Stimulated activated CD4-positive, alpha-beta T cell treated with anti-CD3 and anti-CD28 coated beads, Interleukin-1b, Interleukin-23, amount 100 ng/mL, for 48 hours (primary cell): ENCODE measurements at places on chromosomes 11 and 22.
A peak's percentile ranks its signal among the peaks of the same experiment; 100 is the strongest.

DNA sequence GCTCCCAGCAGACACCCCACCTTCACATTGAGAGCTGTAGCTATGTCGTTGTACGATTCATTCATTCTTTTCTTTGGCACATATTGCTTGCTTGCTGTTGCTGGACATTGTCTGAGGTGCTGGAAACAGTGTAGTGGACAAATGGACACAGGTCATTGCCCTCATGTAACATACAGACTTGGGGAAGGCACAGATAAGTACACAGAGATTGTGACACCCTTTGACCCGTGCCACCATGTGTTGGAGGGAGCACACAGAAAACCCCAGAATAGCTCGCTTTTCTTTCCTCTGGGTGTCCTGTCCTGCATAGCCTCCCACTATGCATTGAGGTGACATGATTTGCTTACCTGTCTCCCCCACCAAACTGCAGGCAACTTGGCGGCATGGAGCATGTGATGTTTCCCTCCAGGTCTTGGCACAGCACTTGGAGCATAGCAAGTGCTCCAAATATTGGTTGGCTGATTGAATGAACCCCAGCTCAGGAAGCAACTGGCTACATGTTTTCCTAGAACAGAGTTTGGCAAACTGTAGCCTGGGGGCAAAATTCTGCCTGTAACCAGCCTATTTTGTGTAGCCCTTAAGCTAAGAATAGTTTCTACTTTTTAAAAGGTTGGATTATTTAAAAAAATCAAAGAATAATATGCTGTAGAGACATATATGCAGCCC lies 30.9 kb upstream of the NECTIN1 start:
- DNase-seq, result no peak

GRCh38 chr11:111718436-111718835 lies 47.8 kb downstream of the PPP2R1B start:
- DNase-seq, result no peak

DNA sequence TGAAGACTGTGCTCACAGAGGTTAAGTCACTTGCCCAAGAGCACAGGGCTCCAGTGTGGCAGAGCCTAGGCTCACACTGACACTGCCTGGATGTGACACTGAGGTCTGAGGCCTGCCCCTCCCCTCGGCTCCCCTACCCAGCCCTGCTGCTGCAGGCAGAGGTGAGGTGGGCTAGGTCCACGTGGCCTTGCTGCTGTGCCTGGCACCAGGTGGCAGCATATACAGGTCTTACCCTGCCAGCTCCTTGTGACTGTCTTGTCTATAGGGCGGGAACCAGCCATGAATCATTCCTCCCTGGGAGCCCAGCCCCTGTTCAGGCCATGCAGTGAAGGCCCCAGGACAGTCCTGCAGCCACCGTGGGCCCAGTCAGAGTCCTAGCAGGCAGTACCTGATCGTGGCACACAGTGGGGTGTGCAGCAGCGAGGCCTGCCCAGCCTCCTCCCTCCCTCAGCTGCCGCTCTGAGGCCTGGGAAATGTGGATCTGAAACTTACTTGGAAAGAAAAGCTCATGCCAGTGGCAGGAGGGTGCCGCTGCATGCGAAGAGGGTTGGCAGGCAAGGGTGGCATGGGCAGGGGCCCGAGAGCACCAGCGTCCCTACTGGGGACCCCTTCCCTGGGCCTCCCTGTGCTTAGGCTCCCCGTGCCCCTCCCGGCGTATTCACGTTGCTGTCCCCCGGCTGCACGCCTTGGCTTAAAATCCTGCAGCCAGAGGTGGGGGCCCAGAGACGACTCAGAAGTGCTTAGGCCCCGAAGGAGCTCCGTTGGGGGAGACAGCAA lies 1.2 kb upstream of the CERK start:
- DNase-seq, result peak; percentile 23

DNA sequence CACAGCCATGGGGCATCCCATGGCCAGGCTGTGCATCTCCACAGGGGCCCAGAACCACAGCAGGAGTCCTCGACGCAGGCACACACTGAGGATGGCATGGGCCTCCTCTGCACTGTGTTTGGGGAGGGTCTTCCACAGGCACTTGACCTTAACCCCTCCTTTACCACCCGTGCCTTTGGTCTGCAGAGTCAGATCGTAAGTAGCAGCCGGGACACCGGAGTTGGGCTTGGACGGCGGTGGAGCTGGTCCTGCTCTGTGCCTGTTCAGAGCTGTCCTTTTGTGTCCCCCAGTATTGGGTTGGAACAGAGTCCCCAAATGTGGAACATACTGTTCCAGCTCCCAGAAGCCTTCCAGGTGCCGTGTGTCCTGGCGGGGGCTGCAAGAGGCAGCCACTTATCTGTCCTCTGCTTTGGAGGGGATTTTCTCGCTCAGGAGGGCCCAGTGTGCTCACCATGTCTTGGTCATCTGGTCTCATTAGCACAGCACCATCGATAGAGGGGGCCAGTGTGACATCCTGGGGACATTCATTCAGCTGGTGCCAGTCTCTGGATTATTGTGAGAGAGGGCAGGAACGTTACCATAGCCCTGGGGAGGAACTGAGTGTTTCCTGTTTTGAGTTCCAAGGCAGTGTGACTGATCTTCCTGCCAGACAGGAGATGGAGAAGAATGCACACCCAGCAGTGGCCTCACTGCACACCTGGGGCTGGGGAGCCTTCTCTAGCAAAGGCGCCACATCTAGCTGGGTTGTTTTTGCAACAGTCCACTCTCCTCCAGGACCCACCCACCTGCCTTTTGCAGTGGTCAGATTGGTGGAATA lies 12.4 kb downstream of the CRELD2 start:
- DNase-seq, result peak; percentile 40

DNA sequence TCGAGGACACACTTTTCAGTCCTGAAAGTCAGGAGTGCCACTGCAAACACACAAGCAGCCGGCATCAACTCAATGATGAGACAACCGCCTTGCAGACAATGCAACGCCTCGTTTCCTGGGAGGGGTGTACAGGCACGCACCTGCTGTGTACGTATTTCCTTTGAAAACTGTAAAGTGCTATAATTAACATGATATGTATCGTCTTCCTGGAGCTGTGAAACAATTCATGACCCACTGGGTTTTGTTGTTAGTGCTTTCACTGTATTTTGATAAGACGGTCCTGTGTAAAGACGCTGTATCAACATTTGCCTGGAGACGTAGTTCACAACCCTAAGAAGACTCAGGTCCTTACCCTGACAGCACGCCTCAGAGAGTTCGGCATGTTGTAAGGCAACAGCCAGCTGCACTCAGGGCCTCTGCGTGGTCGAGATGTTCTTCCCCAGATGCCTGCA lies 105.7 kb upstream of the ANO1 start:
- DNase-seq, result no peak

GRCh38 chr11:7637447-7638157 lies 35.7 kb downstream of the CYB5R2 start:
- no peak for DNase-seq

- DNase-seq, result peak; percentile 47
These were observed 43.6 kb upstream of the POU2AF1 start for GRCh38 chr11:111422494-111423249.

- DNase-seq, result no peak
These were observed 311.6 kb upstream of the PITPNB start for GRCh38 chr22:28230671-28231070.

GRCh38 chr11:25159341-25159740 lies 662.5 kb downstream of the LUZP2 start:
- no peak for DNase-seq

DNA sequence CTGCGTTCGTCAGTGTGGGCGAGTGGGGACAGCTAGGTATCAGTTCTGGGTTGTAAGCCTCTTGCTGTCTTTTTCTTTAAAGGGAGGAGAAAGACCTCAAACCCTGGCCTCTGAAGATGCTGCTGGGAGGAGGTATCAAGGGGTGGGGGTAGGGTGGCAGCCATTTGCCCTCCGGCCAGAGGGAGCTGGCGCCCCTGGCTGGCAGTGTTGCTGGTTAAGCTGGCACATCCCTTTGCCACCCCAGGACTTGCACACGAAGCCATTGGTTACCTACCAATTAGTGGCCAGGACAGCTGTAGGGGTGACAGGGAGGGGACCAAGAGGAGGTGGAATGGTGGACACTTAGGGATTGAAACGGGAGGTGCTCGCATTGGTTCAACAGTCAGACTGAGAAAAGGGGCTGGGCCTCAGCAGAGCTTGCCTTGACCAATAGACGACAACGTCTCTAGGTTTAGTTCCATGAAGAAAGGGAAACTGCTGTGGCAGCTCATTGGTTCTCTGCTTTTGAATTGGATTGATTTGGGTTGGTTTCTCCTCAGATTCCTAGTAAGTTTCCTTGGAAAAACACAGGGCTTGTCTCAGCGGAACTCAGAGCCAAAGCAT lies 77.9 kb downstream of the ST3GAL4 start:
- no peak for DNase-seq

- DNase-seq, result no peak
These were observed 13.9 kb downstream of the SIRT3 start for GRCh38 chr11:221998-222789.

DNA sequence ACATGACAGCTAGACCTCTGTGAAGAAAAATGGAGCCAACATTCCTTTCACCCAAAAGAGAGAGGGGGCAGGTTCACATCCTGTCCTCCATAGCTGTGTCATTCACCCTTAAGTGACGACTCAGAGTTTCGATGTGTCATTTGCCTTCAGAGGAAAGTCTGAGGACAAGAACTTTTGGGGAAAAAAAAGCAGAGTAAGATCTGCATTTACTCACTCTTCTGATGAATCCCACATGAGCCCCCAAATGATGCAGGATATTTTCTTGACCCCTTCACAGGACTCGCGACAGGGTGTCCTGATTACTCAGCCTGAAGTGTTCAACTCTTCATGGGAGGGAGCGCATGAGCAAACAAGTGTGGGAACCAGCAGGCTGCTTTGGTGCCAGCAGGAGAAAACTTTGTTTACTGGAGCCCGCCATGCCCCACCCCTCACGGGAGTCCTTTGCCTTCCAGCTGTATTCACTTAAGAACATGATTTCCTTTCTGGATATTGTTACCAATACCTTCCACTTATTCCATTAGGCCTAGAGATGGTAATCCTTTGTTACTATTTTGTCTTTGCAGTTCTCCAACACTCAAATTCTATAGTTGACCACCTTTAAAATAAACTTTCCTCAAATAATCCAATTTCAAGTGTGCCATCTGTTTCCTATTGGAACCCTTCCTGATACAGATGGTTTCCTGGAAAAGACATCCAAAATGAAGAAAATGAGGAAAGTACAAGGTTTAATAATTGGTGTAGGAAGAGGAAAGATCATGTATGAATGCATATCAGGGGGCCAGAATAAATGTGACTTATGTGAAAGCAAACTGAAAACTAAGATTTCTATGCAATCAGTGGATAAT lies 729.8 kb downstream of the FAM181B start:
- peak; percentile 46 for DNase-seq

DNA sequence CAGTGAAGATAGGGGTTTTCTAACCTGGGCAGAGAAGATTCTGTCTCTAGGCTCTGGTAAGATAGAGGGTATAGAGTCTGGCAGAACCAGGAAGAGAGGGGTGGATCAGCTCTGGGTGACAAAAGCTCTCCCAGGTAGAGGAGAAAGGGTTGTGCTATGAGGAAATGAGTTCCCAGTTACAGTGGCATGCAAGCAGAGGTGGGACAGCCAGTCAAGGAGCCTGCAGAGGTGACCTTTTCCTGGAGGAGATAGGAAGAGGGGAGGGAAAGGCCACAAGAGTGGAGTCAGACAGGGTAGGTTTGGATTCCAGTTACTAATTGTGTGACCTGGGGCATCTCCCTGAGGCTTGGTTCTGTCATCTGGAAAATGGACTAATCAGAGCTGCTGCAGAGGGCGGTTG lies 3.4 kb upstream of the CAPN5 start:
- DNase-seq, result no peak

- no peak for DNase-seq
These were observed 52.9 kb downstream of the CABIN1 start for GRCh38 chr22:24063986-24064385.

DNA sequence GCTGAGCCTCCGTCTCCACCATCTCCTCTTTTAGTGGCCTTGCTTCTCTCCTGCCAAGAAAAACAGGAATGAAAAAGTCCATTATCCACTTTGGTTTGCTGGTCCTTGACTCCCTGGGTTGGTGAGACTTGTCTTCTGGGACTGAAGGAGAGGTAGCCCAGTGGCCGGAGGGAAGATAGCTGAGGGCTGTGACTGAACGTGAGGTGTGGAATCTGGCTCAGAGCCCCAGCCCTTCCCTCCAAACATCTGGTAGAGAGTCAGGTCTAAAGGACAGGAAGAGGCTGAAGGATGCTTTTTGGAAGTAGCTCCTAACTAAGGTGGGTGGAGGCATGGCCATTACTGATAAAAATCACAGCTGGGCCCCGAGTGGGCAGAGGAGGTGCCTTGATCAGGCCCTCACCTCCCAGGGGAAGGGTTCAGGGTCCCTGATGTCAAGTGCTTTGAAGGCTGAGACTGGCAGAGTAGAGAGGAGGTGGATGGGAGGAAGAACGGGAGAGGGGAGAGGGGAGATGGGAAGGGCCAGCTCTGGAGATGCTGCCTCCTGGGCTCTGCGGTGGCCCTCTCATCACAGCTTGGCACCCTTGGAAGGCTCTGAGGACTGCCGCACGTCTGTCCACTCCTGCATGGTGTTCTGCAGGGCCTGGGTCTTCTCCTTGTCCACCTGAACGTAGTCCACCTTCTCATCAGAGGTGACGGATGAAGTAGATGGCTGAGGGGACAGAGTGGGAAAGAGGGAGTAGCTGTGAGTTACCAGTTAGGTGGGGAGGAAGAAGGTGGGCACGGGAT lies 30.2 kb downstream of the USP35 start:
- DNase-seq, result no peak

DNA sequence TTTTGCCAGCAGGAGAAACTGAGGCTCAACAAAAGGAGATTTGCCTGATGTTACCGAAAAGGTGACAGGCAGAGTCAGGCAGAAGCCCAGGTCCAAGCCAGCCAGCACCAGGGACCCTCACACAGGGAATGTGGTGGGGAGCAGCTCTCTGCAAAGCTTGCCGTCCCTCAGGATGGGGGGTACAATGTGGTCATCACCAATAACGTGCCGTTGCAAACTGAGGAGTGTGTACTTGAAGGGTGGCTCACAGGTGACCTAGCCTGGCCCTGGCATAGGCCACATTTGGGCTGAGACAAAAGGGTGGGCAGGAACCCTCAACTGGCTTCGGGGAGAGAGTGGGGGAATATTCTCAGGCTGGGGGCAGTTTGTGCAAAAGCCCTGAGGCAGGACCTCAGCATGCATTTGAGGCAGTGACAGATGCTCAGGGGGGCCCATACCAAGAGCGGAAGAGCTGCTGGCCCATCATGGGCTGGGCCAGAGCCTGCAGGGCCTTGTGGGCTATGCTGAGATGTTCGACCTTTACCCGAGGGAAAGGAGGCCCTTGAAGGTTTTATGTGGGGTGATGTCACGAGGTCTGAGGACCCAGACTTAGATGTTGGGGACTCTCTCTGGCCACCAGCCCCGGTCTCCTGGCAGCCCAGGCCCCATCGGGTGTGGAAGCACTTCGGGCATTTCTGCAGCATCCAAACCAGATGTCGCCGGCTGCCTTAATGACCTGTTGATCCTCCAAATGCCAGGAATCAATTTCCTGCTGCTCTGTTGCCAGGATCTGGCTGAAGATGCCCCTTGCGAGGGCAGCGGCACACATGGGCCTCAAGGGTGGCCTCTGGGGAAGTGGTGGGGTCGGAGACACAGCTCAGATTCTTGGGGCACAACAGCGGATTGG lies 57.4 kb upstream of the SHISAL1 start:
- DNase-seq, result no peak
